Spinal cord (tissue), 10 donors: ENCODE measurements at places on chromosomes 1 and 21.

DNA sequence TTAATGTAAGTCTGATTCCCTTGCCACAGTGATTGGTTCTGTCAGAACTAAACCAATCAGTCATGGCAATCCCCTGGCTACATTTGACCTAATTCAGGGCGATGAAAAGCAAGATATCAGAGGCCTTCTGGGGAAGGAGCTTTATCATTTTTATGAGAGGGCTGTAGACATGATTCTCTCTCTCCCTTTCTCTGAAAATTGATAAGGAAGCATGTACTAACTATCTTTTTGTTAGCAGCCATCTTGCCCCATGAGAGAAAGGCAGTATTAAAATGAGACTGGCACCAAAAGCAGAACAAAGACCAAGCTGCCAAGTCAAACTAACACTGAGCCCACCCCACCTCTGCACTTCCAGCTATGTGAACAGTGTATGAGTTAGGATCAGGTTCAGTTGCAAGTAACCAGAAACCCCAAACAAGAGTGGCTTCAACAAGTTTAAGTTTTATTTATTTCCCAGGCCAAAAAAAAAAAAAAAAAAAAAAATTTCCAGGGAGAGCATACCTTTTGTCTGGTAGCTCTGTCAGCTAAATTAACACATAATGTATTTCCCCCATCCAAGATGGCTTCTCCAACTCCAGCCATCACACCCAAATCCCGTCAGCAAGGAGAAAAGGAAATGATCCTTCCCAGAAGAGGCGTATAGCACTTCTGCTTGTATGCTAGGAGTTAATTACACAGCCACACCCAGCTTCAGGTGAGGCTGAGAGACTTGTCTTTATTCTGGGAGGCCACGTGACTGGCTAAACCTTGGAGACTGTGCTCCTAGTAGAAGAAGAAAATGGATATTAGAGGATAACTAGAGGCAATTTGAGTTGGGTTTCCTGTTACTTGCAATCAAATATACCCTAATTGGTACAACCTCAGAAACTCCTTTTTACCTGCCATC is 105.8 kb upstream of the RALGPS2 start:
- no peak for DNase-seq

DNA sequence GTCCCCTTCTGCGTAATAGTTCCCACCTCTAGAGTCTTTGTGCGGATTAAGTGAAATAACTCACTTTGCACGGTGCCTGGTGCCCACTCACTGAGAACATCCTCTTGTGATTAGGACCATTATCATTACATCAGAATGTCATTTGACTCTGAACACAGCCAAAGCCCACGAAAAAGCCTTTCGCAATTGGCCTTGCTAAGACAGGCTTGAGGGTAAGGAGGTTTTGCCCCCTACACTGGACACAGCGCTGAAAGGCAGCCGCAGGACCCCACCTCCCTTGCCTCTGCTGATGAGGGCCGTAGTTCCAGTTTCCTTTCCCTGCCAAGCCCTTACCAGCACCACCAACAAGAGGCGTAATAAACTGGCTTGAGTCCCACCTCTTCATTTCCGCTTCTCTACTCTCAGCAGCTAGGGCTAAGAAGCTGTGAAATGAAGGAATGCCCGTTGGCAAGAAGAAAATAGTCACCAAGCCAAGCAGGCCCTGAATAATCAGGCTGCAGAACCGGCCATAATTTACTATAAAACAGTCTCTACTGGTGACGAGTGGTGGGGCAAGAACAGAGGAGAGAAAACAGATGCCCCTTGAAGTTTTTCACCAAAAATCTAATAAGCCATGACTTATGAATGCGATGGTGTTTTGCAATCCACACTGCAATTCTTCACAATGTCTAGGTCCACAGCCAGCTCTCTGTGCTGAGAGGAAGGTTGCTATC is 53.1 kb downstream of the SH3GLB1 start:
- DNase-seq = peak; percentile 26

DNA sequence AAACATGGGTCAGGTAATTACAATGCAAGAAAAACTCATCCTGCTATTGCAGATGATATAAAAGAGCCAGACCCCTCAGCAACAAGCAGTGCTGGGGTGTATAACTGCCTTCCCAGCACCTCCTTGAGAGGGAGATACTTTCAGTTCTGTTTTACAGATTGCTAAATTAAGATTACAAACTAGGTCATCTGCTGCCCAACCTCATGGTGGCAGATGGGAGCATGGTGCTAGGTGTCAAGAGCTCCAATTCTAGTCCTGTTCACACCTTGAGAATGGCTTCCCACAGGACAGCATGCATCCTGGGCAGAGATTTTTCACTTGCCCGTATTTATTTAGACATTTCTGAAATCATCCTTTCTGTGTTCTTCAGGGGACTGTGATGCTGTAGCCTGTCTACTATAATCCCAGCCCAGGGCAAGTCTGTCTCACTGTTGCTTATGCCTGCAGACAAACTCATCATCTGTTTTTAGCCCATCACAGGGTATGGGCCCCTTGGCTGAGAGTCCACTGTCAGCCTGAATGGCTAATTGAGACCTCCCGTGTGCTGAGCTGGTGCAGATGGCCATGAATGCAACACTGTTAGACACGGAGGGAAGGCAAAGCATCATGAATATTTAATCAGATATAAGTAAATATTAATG is 40.2 kb upstream of the PBX1 start:
- DNase-seq = no peak

- DNase-seq = no peak
These were observed 23.1 kb downstream of the DYRK3 start for GRCh38 chr1:206658264-206658980.

- DNase-seq = no peak
These were observed 31.6 kb downstream of the FAAH start for GRCh38 chr1:46425726-46426125.

DNA sequence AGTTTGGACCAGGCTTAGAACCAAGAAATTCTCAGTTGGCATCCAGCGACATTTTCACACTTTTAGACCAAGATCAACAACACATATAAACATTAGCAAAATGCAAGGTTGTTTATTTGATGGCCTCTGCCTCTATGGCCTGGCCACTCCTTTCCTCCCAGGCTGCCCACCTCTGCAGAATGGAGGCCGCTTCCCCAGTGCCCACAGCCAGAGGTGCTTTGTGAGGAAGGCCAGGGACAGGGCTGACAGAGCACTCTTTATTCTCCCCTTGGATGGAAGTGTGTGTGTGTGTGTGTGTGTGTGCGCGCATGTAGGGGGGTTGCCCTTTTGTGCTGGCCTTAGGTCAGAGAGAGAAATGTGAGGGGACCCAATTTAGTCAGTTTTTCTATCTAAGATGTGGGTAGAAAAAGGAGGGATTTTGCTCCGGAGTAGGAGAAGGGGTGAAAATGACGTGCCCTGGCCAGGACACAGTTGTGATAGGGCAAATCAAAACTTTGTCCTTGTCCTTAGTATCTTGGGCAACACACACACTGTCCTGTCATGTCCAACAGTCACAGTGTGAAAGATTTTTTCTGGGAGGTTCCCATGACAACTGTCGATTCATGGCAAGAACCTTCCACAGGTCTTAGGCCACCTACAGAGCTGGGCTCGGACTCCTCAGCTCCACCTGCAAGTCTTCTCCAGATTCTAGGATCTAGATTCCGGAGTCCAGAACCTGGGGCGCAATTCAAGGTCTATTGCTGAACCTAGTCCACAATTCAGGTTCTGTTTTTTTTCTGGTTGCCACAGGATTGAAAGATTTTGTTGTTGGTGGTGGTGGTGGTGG is 104.9 kb upstream of the SLC2A1 start:
- no peak for DNase-seq

DNA sequence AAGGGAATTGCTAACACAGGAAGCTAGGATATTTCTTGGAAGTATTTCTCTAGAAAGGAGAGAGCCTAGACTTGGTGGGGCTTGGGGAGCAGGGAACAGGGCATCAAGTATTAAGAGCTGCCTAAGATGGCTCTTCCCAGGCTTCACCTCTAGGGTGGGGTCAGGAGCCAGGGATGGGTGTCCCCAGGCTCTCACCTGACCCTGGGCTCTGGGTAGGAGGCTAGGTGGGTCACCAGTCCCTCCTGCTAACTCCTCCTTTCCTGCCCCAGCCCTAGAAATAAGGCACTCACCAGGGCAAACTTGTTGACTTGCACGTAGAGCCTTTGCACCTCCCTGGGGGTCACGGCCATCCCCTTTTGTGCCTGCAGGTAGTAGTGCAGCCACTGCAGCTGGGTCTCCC is 15.0 kb downstream of the ETNK2 start:
- DNase-seq = no peak

- no peak for DNase-seq
These were observed 11.2 kb upstream of the H3-3A start for GRCh38 chr1:226051365-226051764.

DNA sequence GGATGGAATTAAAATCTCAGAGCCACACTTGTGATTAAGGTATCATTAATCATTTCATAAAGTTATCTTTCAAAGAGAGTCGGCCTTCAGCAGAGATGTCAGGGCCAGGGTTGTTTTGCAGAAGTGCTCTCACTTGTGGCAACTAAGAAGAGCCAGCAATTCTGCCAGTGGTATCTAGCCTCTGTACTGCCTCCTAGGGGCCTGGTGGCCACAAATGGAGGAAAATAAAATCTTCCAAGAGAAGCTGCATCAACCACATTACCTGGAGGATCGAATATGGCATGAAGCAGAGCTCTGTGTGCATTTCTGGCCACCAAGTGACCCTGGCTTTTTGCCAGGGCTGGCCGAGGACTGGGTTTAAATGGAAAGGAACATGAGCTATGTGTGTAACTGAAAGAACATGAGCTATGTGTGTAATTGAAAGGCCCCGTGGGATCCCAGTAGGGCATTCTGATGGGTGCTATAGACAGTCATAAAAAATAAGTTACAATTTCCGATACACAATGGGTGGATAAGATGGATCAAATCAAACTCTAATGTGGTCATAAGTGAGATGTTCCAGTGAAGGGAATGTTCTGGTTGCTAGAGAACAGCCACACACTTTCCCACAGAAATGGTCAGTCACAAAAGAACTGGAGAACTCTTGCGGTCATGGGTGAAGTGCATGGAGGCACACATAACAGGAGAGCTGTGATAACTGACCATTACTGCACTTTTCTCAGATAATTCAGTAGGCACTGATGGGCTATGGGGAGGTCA is 335.8 kb downstream of the CAMTA1 start:
- no peak for DNase-seq

GRCh38 chr1:26959722-26960624 is at the start of gene KDF1:
KDF1 (minus strand) TSS chr1:26960468; CDS start chr1:26952380, 8,088 bp downstream.
- no peak for DNase-seq
